ENCODE measurements at places on chromosomes 5 and 9.

DNA sequence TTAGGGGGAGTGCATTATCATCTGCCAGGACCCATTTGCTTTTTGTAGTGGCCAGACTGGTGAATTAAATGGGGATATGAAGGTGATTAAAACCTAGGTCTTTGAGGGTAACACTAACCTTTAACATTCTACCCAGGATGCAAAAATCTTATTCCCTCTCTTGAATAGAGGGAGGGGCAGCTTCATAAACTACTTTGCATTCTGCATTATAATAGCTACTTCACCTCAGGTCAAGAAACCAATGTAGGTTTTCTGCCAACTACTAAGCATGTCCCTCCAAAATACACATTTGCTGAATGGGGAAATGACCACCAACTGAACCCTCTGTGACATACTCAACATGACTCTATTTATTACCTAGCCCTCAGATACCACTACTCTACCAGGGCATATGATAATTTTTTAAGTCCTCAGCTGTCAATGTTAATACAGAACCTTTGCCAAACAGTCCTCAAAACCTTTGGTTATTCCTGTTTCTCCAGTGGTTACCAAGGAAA lies 477.6 kb upstream of the CD180 start:
- DNase-seq = no peak

GRCh38 chr5:60585618-60586017 lies 114.3 kb downstream of the DEPDC1B start:
- DNase-seq = no peak

DNA sequence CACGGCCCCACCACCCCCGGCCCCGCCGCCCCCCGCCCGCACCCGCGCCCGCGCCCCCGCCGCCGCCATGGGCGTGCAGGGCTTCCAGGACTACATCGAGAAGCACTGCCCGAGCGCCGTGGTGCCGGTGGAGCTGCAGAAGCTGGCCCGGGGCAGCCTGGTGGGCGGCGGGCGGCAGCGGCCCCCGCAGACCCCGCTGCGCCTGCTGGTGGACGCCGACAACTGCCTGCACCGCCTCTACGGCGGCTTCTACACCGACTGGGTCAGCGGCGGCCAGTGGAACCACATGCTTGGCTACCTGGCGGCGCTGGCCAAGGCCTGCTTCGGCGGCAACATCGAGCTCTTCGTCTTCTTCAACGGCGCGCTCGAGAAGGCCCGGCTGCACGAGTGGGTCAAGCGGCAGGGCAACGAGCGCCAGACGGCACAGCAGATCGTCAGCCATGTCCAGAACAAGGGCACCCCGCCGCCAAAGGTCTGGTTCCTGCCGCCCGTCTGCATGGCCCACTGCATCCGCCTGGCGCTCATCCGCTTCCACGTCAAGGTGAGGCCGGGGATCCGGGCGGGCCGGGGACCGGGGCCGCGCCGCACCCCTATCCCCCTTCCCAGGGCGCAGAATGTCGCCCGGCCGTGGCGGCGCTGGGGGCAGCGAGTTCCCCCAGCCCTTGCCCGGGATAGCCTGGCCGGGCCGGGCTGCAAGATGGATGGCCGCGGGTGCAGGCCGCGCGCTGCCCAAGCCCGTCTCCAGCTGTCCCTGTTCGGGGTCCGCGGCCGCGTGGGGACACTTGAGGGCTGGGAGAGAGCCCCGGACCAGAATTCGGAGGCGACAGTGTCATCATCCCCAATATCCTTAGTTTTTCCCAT lies 594 bp downstream of the FAM120A start:
- peak; percentile 39 for DNase-seq

DNA sequence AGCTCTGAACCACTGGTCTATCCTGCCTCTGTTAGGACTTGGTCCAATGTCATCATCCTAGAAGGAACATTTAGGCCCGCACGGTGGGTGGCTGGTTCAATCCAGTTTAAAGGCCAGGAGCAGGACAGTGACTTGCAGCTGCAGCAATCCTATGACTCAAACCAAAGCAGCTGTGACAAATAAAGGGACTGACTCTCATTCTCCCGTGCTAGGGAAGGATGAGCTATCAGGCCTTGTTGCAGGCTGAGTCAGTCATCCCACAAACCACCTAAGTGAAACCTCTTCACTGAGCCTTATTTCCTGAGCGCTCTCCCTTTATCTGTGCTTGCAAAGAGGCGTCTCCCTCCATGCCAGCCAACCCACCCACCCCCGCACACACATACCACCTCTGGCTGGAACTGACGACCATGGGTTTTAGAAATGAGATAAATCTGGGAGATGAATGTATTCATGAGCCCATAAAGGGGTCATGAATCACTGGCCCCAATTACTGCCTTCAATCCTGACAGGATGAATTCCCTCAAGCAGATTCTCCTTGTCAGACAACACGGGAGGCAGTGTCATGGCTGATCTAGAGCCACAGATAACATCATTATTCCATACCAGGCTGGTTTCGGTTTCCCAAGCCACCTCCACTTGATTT lies 93.4 kb downstream of the KCNIP1 start:
- peak; percentile 86 for DNase-seq

DNA sequence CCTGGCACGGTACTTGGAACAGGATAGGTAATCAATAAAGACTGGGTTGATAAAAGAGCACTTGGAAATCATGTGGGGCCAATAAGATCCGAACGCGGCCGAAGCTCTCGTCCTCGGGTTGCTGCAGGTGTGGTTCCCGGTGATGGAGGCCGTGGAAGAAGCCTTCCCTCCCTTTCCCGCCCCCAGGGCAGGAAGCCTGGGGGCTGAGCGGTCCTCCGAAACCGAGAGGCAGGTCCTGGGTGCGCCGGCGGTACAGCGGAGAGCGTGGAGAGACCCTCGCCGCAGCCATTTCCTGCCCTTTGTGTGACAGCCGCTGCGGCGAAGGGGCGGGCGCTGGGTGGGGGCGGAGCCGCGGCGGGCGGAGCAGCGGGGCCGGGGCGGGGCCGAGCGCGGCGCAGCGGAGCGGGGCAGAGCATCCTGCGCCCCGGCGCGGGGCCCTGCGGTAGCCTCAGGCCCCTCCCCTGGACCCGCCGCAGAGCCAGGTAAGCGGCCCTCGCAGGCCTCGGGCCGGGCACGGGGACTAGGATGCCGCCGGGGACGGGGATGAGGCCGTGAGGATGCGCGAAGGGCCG lies at the start of gene CYFIP2:
TSS of gene CYFIP2 (plus strand) at position 410 of the 572 bp plus-strand sequence. CDS start 19,239 bp downstream, outside the sequence.
- DNase-seq = peak; percentile 48

- peak; percentile 25 for DNase-seq
Measured at GRCh38 chr5:138697720-138698360, 55.4 kb upstream of the CTNNA1 start.

- DNase-seq = peak; percentile 33
Measured at GRCh38 chr5:97100476-97100875, 41.9 kb downstream of the LIX1 start.

DNA sequence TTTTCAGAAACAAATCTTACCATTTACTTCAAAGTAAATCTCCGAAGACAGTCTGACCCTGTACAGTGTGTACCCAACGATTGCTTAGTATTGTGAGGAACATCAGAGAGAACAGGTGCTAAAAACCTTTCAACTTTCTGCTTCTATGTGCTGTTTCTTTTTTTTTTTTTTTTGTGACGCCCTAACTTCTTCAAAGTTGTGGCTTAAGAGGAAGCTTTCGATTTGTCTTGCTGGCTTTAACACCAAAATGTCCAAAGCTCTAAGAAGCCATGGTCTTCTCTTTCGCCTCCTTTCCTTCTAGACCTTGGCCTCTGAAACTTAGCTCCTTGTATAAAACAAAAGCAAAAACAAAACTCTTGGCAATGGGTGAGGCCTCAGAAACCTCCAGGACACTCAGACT lies 1.2 kb downstream of the TNFSF8 start:
- DNase-seq = no peak

- peak; percentile 76 for DNase-seq
Measured at GRCh38 chr5:89967771-89968444, 441.6 kb downstream of the CETN3 start.

- peak; percentile 20 for DNase-seq
Measured at GRCh38 chr5:32259033-32259432, 53.7 kb downstream of the MTMR12 start.

- DNase-seq = peak; percentile 65
Measured at GRCh38 chr5:151825445-151825844, 53.7 kb downstream of the G3BP1 start.

GRCh38 chr9:18863791-18864190 lies 169.2 kb downstream of the SAXO1 start:
- DNase-seq = peak; percentile 18

DNA sequence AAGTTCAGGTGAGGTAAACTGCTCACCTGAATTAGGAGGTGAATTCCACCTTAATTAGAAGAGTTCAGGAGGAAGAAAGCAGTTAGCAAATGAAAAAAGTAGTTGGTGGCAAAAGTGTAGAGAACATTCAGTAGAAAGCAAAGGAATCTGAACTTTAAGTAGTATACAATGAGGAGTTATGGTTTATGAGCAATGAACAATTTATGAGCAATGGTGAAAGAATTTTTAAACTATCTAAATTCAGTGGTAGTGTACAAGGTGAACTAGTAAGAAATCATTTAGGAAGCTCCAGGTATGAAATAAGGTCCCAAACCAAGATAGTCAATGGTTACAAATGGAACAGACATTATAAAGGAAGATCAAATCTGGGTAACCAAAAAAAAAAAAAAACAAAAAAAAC lies 3.1 kb downstream of the CETN3 start:
- DNase-seq = no peak

GRCh38 chr9:112726428-112726827 lies 8.5 kb upstream of the INIP start:
- no peak for DNase-seq

DNA sequence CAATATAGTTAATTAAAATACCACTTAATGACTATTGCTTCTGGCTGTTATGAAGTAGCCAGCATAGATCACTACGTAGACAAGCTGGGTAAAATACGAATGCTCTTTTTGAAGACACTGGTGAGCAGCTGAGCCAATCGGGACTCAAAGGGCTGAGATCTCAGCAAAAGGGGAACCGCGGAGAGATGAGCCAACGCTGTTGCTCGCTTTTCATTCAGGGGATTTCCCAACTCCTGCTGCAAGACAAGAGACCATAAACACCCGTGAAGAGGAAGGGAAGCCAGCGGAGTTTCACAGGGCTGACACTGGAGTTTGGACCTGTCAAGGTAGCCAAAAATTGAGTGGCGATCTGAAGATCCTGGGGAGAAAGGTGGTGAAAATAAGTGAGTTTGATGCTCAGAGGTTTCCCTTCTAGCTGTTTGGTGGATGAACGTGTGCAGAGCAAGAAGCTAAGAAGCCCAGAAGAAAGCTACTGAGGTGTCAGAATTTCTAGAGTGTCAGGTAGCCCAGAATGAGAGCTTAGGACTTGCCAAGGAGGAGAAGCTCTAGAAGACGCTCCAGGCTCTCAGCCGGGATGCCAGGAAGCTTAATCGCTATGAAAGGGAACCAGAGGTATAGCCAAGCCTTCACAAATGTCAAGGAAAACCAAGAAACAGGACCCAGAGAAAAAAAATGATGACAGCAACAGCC lies 79.6 kb upstream of the RNU6ATAC start:
- no peak for DNase-seq

- no peak for DNase-seq
Measured at GRCh38 chr5:93588352-93589151, 5.5 kb downstream of the NR2F1 start.

GRCh38 chr5:35202319-35203111 lies 27.8 kb downstream of the PRLR start:
- peak; percentile 64 for DNase-seq

GRCh38 chr5:34587355-34588241 lies 68.5 kb upstream of the RAI14 start:
- peak; percentile 78 for DNase-seq
